ENCODE measurements at places on chromosomes 7 and 10.

DNA sequence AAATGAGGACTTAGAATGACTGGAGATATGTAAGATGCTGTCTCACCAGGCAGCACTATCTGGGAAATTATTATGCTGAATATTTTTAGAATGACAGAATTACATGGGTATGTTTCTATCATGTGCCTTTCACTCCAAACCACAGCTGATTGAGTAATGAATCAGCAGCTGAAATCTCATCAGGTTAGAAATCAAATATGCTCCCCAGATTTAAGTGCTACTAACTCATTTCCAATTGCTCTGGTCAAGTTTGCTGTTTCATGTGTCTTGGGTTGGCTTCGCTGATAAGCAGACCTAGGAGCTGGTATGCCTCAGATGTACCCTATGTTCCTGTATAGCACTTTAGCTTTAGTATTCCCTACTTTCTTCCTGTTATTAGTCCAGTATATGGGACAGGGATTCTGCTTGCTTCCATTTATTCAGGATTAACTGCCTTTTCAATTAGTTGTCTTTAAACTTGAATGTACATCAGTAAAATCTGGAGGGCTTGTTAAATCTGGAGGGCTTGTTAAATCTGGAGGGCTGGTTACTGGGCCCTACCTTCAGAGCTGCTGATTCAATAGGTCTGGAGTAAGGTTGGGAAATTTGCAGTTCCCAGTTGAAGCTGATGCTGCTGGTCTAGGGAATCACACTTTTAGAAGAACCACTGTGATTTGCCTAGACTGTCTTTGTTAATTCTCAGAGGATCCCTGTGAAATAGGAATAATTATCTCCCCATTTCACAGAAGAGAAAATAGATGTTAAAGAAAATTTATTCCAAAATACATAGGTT is 172.9 kb downstream of the DKK1 start:
- no peak for DNase-seq

GRCh38 chr7:54556121-54556520 is 13.9 kb downstream of the VSTM2A start:
- DNase-seq = no peak

DNA sequence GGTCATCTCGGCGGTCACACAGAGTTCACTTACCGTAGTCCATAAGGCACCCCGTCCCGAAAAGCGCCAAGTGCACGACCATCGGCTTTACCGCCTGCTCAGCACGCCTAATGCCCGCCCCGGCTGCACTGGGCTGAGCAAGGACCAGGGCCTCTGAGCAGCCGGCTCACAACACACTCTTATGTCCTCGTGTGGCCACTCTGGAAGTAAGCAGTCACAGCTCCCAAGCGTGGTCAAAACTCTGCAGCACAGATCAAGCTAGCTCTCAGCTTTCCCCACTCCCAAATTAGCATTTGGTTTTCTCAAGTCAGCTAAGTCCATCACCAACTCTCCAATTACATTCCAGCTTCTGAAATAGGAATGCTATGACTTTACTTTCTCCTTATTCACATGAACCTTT is 57.7 kb downstream of the MAD1L1 start:
- no peak for DNase-seq

DNA sequence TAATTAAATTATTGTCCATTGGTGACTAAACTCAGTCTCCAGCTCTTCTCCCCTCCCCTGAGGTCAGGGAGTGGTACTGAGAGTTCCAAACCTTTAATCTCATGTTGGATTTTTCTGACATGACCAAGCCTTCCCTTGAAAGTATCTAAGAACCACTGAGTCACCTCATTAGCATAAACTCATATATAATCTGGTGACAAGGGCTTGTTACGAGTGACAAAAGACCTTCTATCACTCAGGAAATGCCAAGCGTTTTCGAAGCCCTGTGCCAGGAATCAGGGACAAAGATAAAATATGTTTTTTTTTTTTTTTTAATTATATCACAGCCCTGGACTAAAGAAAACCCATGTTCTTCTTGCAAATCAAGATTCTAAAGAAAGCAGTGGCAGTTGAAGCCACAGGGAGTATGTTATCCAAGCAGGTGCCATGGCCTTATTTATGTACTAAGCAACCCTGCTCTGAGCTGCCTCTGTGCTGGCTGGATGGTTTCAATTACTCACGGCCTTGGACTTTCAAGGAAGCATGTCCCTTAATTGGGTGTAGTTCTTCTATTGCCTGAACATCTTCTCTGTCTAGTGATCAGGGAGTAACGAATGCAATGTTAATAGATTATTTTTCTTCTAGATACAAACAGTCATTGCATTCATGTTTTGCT is 169.0 kb upstream of the PRKCQ start:
- DNase-seq = no peak

- DNase-seq = no peak
Measured at GRCh38 chr10:7886056-7886455, 67.8 kb downstream of the TAF3 start.

DNA sequence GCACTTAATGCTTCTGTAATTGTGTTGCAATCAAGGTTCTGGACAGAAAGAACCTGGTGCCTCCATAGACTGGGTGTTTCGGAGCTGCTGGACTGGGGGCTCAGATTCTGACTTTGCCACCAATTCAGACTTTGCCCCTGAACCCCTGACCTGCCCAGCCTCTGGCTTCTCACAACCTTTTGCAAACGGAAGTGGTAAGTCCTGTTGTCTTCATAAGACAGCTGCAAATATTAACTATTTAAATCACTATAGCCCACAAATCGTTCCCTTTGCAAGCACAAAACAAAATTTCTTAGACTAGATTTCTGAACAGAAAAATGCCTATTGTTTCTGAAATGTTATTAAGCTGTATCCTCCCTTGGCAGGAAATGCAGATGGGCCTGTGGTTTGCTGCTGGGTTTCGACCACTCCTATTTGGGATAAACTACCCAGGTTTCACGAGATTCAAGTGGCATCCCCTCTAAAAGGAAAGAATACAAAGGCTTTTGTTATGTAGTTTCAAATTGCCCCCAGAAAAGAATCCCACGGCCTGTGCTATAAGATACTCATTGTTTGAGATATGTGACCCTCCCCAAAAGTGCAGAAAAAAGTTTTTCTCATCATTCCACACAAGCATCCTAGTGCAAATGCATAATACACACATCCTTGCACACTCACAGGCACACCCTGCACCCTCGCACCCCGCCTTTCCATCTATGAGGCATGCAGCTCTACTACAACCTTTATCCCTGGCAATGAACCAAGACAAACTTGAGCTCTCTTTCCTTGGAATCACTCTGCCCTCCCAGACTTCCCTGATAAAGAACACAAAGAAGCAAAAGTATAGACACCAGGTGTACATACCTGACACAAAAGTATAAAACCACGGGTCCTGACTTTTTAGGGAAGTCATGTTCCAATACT is 209.1 kb downstream of the PRPF18 start:
- no peak for DNase-seq

- no peak for DNase-seq
Measured at GRCh38 chr10:91758303-91759146, 39.7 kb upstream of the TNKS2 start.

DNA sequence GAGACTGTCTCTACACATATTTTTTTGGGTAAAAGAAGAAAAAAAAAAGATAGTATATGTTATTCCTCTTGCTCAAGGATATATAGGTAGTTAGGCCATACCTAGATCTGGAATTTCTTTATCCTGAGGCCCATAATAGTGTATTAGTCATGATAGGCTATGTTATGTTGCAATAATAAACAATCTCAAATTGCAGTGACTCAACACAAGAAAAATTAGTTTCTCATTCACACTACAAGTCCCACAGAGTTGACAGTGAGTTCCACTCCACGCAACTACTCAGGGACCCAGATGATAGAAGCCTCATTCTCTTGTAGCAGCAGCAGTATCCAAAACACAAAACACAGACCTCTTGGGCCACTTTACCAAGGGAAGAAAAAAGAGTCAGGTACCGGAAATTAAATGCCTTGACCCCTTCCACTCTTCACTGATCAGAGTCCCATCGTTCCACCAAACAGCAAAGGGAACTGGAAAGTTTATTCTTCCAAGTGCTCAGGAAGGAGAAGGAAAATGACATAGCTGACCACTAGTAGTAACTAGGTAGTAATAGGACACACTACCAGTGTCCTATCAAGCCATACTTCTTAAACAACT is 7.4 kb upstream of the C10orf67 start:
- DNase-seq = no peak

DNA sequence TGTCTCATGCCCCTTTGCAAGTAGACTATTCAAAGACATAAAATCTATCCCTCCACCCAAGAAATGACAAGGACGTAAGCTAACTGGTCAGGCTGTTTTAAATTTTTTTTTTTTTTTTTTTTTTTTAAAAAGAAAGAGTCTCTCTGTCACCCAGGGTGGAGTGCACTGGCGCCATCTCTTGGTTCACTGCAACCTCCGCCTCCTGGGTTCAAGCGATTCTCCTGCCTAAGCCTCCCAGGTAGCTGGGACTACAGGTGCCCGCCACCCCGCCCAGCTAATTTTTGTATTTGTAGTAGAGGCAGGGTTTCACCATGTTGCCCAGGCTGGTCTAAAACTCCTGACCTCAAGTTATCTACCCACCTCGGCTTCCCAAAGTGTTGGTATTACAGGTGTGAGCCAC is 11.2 kb downstream of the TRA2A start:
- no peak for DNase-seq

DNA sequence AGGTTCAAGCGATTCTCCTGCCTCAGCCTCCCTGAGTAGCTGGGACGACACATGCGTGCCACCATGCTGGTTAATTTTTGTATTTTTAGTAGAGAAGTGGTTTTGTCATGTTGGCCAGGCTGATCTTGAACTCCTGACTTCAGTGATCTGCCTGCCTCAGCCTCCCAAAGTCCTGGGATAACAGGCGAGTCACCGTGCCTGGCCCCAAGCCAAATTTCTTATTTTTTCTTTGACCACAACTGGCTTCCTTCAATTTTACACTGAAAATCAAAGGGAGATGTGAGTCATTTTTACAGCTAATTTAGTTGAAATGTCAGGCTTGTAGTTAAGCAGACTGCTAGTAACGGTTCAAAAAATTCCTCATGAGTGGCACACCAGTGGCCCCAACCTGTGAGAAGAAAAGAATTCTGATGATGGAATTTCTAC is 7.8 kb downstream of the RNF216 start:
- no peak for DNase-seq

- DNase-seq = no peak
Measured at GRCh38 chr10:51176976-51177695, 102.8 kb downstream of the PRKG1 start.

DNA sequence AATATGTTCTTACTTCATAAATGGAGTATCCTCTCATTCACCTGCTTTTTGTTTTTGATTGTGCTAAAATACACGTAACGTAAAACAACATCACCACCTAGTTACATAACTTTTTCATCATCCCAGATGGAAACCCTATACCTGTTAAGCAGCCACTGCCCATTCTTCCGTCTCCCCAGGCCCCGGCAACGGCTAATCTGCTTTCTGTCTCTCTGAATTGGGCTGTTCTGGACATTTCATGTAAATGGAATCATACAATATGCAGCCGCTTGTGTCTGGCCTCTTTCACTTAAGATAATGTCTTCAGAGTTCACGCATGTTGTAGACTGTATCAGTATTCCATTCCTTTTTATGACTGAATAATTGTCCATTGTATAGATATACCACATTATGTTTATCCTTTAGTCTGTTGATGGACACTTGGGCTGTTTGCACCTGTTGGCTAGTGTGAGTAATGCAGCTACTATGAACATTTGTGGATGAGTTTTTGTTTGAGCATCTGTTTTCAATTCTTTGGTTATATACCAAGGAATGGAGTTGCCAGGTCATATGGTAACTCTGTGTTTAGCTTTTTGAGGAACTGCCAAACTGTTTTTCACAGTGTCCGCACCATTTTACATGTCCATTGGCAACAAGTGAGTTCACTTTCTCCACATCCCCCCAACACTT is 14.1 kb upstream of the SUN1 start:
- no peak for DNase-seq

GRCh38 chr10:63237396-63237795 is 104.3 kb downstream of the NRBF2 start:
- DNase-seq = no peak

GRCh38 chr10:35636956-35637355 is 5.1 kb downstream of the FZD8 start:
- no peak for DNase-seq

DNA sequence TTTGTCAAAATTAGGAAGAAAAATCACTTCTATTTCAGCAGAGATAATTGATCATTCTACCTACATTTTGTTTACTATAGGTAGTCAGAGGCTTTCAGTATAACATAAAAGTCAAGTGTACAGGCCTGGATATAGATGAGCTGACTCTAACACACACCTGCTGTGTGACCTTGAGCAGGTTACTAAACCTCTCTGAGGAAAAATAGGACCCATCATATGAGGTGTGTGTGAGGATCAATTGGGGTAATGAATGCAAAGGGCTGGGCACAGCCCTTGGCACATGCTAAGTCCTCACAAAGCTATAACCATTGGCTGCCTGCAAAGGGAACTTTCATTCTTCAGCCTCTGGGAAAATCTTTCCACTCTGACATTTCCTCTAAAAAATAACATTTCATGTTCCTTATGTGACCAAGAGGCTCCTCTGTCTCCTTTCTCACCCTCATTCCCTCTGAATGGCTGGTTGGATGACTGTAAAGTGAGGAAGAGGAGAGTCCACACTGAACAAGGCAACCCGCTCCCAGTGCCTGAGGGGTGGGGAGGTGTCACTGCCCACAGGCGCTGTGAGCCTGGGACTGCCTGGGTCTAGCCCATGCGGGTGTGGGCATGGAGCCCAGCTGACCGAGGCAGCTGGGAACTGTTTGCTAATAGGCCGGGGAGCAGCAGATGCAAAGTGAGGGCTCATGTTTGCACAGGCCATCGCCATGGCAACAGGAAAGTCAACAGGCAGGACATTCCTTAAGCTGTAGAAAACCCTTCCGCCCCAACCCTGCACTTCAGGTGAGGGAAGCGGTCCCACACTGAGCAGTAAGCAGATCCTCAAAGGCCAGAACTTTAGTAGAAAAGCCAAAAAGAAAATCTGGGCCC is 36.8 kb downstream of the MYOF start:
- DNase-seq = no peak

GRCh38 chr10:10989669-10990068 is 28.0 kb upstream of the CELF2 start:
- DNase-seq = no peak

GRCh38 chr7:100914208-100914878 is 18.7 kb upstream of the ACHE start:
- no peak for DNase-seq

DNA sequence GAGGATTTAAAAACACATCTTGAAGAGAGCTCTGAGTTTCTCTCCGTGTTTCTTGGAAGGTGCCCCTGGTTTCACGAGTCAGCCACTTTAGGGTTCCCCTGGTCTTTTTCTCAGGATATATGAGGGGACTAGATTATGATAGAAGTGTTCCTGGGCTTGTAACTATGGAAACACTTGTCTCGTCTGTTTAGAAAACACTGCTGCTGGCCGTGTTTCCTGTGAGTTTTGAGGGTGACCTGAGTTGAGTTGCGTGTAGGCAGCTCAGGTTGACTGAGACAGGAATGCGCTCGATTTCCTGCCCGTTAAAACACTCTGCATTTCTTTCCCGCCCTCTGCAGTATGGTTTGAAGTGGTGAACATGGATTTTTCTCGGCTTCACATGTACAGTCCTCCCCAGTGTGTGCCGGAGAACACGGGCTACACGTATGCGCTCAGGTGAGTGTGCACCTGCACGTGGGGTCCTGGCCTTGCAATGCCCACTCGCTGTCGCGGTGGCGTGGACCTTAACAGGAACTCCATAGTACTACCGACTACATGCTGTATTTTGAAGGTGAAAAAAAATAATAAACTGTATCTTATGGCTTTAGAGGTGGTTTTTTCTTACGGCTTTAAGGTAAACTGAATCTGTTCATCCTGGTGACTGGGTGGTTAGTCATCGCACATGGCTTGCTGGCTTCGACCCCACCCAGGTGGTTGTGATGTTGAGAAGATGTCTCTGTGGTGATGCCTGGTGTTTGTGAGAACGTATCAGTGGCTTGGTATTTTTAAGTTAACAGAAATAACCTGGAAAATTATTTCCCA is at the start of gene SUN1:
Gene SUN1 (plus strand): TSS at position 310 of the 801 bp plus-strand sequence. CDS start 49 bp downstream, at position 359.
- DNase-seq = no peak
